Naive B cell (primary cell): ENCODE measurements at places on chromosomes 13 and 19.

GRCh38 chr13:40026741-40027140 is 371.3 kb downstream of the COG6 start:
- DNase-seq = no peak

- DNase-seq = peak; percentile 79
Measured at GRCh38 chr19:2273356-2274184, 8.4 kb downstream of the PEAK3 start.

DNA sequence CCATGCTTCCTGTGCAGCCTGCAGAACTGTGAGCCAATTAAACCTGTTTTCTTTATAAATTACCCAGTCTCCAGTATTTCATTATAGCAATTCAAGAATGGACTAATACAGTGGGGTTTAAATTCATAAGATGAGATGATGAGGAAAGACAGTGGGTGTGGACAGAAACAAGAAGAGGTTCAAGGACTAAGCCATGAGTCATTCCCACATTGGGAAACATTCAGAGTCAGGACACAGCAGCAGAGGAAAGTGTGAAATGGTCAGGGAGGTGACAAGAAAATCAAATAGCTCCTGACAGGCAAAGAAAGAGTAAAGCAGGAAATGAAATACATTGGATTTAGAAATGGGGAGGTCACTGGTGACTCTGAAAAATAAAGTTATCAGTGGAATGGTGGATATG is 9.1 kb downstream of the ZNF841 start:
- no peak for DNase-seq

- no peak for DNase-seq
Measured at GRCh38 chr13:42022796-42023493, 25.5 kb upstream of the DGKH start.

GRCh38 chr13:67343777-67344176 is 113.6 kb upstream of the PCDH9 start:
- DNase-seq = no peak

DNA sequence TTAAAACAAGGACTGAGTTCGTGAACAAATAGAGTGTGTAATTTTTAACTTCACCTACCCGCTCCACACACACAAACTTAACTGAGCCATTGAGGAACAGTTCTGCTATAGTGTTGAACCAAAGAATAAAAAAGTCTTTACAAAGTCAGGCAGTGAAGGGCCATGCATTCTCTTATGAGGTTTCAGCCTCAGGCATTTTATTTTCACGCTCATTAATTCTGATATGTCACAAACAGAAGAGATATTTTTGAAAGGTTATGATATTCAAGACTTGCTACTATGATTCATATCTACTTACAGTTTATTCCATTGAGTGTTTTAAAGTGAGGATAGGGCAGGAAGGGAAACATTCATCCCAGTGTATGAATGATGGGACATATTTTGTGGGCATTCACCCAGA is 282.2 kb downstream of the SLITRK5 start:
- DNase-seq = no peak

DNA sequence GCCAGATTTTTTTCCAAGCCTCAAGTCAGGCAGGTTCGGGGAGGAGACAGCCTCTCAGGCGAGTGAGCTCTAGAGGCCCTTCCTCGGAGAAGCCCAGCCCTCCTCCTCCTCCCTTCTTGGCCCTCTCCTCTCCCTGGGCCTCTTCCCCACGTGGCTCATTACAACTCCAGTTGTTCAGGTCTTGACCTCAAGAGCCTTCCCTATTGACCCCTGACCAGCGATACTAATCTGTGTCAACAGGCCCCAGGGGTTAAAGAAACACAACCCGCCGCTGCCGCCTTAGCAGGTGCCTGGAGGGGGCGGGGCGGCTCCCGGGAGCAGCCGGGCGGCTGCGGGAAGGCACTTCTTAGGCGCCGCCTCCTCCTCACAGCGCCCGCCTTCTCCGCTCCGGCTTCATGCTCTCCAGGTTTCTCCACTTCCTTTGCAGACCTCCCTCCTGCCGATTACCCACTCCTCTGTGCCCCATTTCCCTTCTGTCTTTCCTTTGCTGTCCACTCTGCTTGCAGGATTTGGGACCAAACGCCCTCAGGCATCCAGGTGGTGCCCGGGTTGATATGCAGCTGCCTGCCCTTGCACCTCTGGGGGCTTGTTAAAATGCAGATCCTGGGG is 51.0 kb downstream of the LYL1 start:
- DNase-seq = no peak

DNA sequence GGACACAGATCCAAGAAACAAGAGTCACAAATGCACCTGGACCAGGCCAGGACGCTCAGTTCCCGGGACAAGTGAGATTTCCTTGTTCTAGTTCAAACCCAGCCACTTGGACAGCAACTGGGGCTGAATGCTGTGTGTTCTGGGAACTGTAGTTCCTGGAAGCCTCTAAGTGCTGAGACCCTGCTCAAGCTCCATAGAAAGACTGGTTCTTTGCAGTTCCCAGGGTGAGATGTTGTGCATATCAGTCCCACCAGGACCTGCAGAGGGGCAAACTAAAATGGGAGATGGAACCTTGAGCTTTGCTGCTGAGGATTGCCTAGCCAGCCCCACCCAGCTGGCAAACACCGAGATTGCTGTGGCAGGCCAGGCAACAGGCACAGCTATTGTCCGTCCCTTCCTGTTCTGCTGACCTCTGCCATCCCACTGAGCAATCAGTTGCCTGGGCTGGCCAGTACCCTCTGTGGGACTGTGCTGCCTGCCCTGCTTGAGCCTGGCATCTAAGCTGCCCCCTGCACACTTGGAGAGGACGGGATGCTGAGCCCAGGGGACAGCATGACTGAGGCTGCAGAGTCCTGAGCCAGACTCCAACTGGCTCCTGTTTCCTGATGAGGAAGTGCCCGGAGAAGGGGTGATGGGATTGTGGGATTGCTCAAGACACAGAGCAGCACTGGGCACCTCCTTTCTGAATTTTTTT is 1.4 kb upstream of the GIPC1 start:
- DNase-seq = no peak

DNA sequence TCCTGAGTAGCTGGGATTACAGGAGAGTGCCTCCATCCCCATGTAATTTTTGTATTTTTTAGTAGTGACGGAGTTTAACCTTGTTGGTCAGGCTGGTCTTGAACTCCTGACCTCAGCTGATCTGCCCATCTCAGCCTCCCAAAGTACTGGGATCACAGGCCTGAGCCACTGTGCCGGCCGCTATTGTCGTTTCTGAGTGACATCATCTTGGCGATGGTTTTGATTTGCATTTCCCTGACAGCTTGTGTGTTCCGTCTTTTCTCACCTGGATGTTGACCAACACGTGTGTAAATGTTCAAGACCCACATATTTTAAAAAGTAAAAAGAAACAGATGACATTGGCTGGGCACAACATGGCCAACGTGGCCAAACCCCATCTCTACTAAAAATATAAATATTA is 12.8 kb upstream of the MKNK2 start:
- no peak for DNase-seq

GRCh38 chr13:98089246-98089645 is 53.6 kb upstream of the FARP1 start:
- DNase-seq = no peak

- no peak for DNase-seq
Measured at GRCh38 chr19:35332817-35333216, 3.8 kb downstream of the CD22 start.

DNA sequence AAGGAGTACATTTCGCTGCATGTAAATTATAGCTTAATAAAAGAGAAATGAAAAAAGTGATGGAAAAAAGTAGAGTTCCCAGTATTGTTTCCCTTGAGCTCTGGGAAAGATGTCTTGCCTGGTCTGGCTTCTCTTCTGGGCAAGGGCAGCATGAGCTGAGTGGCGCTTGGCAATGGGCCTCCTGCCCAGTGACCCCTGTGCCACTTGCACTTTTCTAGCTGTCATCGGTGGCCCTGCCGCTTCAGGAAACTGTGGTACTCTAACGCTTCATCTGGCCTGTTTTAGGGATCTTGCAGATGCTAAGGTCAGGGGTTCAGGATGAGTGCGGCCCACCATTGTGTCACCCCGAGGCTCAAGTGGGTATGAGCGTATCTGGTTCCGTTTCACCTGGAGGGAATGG is 161.4 kb downstream of the MTUS2 start:
- no peak for DNase-seq

DNA sequence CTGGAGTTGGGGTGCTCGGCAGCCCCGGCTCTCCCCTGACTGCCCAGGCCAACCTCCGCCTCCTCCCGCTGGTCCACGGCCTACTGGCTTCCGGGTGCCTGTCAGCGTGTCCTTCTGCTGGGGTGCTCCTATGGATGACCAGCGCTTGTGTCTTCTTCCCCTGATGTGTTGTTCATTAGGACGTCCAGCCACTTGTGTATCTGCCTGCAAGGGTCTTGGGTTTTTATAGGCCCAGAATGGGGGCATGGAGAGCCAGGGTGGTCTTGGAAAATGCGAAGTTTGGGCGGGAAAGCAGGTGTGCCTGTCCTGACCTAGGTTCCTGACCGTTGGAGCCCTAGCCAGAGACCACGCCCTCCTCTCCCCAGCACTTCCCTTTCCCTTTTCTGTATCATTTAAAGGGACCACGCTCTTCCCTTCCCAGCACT is 139.8 kb downstream of the SLITRK5 start:
- DNase-seq = no peak

GRCh38 chr19:6030214-6030507 is 52.2 kb upstream of the RANBP3 start:
- DNase-seq = no peak

GRCh38 chr19:1324806-1325567 is 39.3 kb downstream of the EFNA2 start:
- peak; percentile 15 for DNase-seq

DNA sequence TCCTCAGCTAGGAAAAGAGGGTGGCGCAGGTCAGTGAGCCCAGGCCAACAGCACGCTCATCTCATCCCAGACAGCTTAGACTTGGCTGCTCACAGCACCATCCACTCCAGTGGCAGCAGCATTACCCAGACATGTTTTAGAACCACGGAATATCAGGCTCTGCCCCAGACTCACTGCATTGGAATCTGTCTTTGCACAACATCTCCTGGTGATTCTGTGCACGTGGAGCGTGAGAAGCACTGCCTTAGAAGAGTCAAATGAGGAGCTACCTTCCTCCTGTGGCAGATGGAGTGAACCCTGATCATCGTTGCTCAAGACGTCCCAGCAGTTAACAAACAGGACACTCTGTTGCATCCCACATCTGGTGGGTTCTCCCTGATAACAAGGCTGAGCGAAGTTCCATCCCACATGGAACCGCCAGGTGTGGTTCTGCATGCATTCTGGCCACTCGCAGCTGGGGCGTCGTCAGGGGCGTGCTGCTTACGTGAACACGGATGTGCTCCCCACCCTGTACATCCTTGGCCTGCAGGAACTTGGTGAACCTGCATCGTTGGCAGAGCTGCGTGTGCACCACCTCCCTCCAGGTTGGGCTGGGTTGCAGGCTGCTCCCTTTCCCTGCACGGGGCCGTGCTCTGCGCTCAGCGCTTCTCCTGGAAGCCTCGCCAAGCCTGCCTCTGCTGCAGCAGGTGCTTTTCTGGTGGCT is 25.2 kb upstream of the ATP11A start:
- DNase-seq = no peak

DNA sequence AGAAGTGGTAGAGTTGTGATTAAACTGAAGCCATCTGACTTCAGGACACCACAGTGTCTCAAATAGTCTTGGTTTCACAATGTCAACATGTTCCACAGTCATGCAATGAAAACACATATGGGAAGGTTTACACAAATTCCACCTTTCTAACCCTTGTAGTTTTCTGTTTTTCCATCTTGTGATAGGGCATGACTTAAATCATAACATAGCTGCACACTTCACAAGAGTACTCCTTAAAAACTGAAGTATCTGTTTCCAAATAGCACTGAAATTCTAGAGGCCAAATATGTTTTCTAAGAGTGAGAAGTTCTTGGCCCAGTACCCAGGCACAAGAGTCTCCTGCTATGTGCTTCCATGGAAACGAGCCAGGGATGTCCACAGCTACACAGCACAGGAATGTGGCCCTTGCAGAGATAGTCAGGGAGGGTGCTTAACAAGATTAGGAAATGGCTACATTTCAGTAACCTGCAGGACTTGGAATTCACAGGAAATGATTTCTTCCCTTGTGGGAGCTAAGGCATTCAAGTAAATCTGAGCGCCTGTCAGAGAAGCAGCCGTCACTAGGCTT is 269.1 kb downstream of the NDFIP2 start:
- DNase-seq = no peak

- no peak for DNase-seq
Measured at GRCh38 chr19:31483226-31483857, 134.1 kb upstream of the TSHZ3 start.

DNA sequence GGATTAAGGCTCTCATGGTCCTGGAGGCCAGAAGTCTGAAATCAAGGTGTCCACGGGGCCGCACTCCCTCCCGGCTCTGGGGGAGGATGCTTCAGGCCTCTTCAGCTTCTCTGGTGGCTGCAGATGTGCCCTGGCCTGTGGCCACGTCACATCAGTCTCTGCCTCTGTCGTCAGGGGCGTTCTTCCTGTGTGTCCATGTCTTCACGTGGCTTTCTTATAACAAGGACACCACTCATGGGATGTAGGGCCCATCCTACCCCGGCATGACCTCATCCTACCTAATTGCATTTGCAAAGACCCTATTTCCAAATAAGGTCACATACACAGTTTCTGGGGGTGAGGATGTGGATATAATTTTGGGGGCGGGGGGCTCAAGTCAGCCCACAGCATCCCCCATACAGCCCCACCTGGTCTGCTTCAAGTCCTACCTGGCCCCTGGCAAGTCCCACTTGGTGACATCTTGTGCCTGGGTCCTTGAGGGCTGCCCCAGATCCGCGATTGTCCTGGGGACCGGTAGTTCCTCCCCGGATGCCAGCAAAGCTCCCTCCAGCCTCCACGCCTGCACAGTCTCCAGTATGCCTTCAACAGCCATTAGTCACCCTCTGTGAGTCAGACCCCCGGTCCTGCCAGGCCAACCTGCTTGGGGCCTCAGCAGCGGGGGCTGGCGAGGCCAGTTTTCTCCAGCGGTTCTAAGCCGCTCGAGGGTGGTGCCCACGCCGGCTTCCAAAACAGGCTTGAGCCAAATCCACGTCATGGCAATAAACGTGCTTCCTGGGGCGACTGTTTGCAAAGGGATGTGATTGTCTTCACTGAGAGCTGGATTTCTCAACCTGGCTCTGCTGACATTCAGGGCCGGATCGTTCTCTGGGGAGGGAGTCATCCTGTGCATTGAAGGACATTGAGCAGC is 32.2 kb downstream of the MYO9B start:
- DNase-seq = no peak

GRCh38 chr13:42865768-42866102 is 84.4 kb downstream of the FAM216B start:
- no peak for DNase-seq

DNA sequence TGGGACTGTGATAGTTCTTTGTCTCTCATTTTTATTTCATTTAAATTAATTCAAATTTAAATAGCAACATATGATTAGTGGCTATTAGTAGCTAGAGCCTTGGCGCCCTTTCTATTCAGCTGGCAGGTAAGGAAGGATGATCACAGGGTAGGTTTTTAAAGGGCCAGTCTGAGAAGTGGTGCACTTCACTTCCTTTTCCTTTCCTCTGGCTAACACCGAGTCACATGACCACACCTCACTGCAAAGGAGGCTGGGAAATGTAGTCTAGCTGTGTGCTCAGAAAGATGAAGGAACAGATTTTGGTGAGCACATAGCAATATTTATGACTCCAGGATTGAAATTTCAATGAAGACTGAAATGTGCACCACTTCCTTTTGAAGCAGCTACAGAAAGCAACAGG is 128.7 kb downstream of the TSHZ3 start:
- DNase-seq = no peak

GRCh38 chr13:26983543-26984320 is 187.9 kb downstream of the USP12 start:
- no peak for DNase-seq

GRCh38 chr13:46113596-46113995 is 8.8 kb upstream of the CPB2 start:
- no peak for DNase-seq

GRCh38 chr19:797528-798414 is 519 bp downstream of the PTBP1 start:
- DNase-seq = peak; percentile 79

GRCh38 chr13:39777527-39778061 is 122.1 kb downstream of the COG6 start:
- DNase-seq = no peak
